NCI-H69 (cell line): ENCODE measurements at places on chromosomes 1 and 21.
A peak's percentile ranks its signal among the peaks of the same experiment; 100 is the strongest.

- DNase-seq: peak; percentile 94
These were observed 451.1 kb downstream of the RWDD3 start for GRCh38 chr1:95685081-95685480.

DNA sequence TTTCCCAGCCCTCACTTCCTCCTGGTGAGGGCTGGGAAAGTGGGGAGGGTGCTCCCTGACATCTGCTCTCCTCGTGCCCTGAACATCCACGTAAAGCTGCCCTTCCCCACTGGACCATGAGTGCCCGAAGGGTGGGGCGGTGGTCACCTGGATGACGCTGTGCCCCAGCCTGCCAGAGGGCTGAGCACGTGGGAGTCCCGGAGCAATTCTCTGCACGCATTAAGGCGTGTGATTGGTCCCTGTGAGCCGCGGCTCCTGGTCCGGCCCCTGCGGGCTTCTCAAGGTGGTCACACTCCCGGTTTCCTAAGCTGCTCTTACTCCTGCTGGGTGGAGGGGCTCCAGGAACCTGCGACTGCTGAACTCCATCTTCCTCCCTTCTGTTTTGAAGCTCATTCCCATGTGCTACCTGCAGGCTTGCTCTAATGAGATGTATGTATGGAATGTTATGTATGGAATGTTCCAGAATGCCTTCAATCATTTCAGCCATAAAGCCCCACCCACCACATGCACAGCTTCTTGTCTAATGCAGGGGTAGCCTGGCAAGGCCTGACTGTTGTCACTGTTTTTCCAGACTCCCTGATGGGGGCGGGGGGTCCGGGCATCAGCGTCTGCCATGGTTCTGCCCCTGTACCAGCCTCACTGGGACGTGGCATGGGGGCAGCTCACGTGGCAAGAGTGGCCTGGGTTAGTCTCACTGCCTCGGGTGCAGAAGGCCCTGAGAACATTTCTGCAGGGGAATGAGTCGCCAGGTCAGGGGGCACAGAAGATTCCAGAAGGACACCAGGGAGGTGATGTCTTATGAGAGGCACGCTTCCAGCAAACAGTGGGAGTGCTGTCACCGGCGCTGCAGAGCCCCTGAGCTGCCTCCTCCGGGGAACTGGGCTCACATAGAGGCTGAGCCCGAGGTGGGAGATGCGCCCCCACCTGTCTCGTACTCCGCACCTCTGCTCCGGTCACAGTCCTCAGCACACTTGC, 19.4 kb downstream of the KRTAP10-1 start:
- DNase-seq: no peak

- no peak for DNase-seq
These were observed 149.8 kb downstream of the ETS2 start for GRCh38 chr21:38955495-38955894.

- peak; percentile 65 for DNase-seq
These were observed 633.8 kb downstream of the PTPRC start for GRCh38 chr1:199272628-199273086.

- DNase-seq: peak; percentile 6
These were observed 66.1 kb downstream of the SPAG17 start for GRCh38 chr1:118118873-118119463.

DNA sequence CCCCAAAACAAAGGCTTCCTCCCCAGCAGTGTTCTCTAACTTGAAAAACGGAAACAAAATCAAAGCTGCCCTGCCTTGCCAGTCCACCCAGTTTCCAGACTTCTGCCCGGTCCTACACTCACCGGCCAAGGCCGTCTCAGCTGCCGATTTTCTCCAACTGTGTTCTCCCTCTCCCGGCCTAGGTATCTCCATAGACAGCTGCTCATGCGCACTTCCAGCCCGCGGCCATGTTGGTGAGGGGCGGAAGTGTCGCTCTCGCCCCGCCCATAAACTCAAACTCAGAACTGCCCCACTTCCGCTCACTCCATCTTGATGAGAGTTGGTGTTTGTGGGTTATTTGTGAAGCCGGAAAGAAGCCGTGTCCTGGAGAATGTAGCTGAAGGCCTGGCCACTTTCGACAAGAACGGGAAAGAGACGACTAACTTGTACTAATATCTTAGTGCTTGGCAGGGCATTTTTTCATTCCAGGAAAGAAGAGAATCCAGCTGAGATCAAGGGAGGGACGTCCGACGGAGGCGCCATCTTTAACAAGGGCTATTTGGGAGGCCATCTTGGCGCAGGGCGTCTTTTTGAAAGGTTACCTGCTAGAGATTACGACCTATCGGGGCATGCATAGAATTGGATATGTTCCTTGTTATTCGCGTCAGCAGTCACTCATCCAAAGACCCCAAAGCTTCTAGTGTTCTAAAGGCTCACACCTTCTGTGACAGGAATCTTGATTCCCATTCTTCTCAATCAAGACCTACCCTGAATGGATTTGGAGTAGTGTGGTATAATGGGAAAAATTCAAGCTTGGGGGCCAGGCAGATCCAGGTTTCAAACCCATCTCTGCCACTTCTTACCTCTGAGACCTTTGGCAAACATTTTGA, at the start of gene USF1:
USF1 (minus strand) TSS at position 242 of the 869 bp plus-strand sequence. CDS start 2,702 bp downstream, outside the sequence.
- DNase-seq: peak; percentile 98

DNA sequence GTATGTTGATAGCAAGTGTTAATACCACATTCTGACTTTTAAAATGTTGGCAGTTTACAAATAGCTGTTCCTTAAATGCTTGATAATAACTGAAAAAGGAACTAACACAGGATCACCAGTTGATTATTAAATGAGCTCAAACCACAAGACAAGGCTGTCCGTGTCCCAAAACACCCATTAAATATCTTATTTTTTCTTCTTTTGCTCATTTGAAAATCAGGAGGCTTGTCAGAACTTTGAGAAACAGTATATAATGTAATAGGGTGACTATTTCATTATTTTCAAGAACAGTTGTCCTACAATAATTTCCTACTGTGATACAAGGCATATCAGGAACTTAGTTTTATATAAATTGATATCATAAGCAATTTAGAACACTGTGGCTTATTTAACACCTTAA, 2.7 kb downstream of the CDKN2C start:
- DNase-seq: peak; percentile 26

DNA sequence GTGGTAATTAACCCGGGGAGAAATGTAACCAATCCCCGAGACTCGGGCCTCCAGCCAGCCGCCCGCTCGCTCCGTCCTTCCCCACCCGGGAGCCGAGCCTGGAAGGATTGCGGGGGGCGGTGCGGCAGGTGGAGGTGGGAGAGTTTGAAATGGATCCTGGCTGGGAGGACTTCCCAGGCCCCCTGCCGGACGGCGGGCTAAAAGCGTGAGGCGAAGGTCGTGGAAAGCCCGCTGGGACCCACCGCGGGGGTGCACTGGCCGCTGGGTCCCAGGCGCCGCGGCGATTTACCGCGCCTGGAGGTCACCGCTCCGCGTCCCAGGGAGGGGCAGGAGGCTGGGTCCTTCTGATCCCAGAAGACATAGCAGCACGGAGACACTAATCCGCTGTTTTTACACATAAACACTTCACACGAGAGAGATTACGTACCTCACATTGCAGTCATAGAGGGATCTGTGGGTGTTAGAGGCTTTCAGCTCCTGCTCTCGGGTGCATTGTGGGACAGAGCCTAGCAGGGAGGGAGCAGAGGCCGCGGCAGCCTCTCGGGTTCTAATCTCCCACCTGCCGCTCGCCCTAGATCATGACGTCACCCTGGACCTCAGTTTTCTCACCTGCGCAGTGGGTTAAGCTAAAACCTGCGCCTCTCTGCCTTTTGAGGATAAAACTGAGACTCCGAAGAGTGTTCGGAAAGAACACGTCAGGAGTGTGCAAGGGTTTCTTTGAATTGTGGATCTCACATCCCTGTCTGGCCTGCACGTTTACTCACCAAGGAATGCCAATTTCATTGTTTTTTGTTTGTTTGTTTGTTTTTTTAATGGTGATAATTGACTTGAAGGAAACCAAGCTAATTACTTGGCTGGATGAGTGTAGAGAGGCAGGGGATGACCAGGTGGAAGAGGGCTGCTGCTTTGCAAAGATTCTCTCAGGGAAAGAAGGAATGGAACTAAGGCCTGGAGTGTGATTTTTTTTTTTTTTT, 17.1 kb upstream of the TMEM9 start:
- DNase-seq: peak; percentile 84

DNA sequence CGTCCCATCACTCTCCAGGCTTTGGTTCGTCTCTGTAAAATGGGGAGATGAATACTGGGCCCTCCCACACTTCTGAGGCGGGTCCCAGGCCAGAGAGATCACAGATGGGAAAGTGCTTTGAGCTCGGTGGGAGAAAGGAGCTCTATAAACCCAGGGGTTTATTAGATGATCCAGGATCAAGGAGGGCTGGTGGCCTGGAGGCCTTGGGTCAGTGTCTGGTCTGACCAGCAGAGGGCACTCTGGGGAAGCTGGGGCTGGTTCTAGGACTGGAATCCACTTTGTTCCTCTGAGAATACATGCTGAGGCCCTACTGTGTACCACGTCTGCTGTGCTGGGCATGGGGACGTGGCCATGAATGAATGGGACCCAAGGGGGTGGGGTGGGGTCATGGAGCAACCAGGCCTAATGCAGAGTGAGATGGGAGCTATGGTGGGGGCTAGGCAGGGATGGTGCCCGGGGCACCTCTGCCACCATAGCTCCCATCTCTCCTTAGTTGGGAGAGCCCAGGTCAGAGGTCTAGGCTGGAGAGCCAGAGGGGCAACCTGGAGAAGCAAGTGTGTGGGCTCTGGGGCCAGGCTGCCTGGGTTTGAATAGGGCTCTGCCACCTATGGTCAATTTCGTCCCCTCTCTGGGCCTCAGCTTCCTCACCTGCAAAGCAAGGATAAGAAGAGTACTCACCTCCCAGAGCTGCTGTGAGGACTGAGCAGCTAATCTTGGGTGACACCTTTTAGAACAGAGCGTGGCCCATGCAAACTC, 9.0 kb upstream of the FAM131C start:
- DNase-seq: peak; percentile 37
